ENCODE measurements at places on chromosomes 7 and 10. TPM values are rescaled to one million over a fixed set of nuclear protein-coding genes. Genes with fewer than 3 reads are reported as not detected.

The LLCFC1 gene
- total RNA-seq = not detected

The GPR141 gene
- total RNA-seq = 6.4 TPM

The PNLIPRP2 gene
- total RNA-seq = not detected

The MNX1 gene
- total RNA-seq = 0.18 TPM

The SNX10 gene
- total RNA-seq = 10.6 TPM

The SUN1 gene
- total RNA-seq = 331 TPM

The CABCOCO1 gene
- 1.4 TPM for total RNA-seq

The GPC2 gene
- 12.3 TPM for total RNA-seq

The NCF1 gene
- 6.5 TPM for total RNA-seq

All from metanephros (tissue), 2 donors.